Fibroblast of skin of left biceps (primary cell): ENCODE measurements at places on chromosomes 4 and X.

DNA sequence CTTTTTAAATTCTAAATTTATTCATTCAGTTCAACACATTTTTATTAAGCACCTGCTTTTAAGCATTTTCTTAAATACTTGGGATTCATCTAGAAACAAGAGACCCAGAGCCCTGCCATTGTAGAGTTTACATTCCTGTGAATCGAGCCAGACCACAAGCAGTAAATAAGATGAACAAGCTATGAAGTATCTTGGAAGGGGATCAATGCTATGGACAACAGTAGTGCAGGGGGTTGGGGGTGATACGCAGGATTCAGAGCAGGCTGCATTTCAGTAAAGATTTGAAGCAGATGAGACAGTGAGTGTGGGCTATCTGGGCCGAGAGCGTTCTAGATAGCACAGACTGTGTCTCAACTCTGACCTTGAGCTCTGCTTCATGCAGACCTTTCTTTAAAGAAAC, 35.1 kb downstream of the CLDN22 start:
- DNase-seq, result peak; percentile 82

DNA sequence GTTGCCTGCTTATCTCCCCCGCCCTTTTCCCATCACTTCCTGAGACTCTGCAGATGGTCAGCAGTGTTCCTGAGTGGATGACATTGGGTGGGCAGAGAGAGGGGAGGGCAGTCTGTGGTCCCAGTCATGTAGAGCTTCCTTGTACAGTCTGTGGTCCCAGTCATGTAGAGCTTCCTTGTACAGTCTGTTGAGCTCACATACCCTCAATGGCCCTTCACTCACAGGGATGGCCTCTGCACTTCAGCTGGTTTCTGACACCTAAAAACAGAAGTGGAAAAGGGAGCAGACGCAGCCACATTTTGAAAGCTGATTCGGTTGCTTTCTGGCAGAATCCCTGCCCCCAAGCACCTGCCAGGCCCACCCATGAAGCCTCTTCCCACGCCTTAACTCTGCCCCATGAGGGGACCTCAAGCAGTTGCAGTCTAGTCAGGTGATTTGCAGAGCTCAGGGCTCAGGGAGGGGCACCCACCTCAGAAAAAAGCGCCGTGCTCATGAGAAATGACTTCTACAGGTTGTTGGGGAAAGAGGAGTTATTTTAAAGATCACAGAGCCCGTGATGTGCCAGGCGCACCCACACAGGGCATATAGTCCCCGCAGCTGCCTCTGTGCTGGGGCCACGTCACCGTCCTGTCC, 3.6 kb upstream of the TMEM271 start:
- DNase-seq, result no peak

DNA sequence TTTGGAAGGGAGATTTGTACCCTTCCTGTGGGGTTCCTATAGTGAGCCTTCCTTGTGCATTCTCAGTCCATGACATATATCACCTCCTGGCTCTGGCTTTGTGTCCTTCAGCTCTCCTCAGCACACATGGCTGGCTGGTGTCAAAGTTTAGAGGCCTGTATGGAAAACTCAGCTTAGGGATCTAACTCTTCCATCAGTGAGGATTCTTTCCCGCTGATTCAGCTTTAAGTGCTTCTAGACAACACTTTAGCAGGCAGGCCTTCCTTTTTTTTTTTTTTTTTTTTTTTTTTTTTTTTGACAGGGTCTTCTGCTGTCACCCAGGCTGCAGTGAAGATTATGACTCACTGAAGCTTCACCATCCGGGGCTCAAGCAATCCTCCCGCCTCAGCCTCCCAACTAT, 84.2 kb downstream of the NPNT start:
- no peak for DNase-seq

- DNase-seq, result no peak
Measured at GRCh38 chr4:48756689-48757220, 23.3 kb downstream of the FRYL start.
